Right lung (tissue), 10 donors: ENCODE measurements at places on chromosomes 5 and 9. TPM values are rescaled to one million over a fixed set of nuclear protein-coding genes. Genes with fewer than 3 reads are reported as not detected.

GRCh38 chr9:112939418-112939817 lies 48.7 kb upstream of the SLC46A2 start:
- DNase-seq, result no peak

Gene UBE2D2
- 159 TPM for polyA plus RNA-seq

Gene TMEFF1
- polyA plus RNA-seq, result 3.2 TPM

DNA sequence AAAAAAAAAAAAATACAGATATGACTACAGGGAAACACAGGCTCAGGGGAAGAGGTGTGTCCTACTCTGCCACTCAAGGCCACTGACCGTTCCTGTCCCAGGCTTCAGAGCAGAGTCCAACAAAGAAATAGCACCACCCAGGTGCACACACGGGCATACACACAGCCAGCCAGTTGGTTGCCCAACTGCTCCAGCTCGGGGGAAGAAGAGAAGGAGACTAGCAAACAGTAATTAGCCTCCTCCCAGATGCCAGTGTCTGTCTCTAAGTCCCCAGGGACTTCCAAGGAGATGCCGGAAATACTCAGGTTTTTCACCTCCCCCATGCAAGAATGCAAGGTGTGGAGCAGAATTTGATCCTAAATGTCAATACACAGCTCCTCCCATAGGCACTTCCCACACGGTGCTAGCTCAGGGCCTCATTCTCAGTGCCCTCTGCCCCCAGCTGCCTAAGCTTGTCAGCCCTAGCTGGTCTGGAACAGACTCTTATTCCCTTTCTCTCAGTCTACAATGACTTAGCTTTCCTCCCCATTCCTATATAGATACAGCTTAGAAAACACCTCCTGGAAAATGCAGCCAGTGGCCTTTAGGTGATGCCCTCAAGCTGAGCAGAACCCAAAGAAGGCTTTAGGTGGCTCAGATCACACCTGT lies 1.7 kb downstream of the MYORG start:
- DNase-seq, result no peak

DNA sequence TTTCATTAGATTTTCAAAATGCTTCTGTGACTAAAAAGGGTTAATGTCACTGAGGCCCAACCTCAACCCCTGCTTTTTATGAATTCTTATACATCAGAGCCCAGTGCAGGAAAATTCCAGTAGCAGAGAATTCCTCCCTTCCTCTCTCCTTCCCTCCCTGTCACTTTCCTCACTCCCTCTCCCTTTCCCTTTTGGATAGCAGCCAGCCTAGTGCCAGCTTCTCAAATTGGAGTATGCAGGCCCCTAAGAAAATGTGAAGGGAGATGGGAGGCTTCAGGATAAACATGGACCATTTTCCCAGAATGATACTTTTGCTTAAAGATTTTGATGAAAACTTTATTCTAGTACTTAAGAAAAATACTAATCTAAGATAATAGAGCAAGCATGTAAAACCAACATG lies 507.4 kb downstream of the KDM4C start:
- DNase-seq, result no peak

Gene TCF7
- 18.9 TPM for polyA plus RNA-seq

DNA sequence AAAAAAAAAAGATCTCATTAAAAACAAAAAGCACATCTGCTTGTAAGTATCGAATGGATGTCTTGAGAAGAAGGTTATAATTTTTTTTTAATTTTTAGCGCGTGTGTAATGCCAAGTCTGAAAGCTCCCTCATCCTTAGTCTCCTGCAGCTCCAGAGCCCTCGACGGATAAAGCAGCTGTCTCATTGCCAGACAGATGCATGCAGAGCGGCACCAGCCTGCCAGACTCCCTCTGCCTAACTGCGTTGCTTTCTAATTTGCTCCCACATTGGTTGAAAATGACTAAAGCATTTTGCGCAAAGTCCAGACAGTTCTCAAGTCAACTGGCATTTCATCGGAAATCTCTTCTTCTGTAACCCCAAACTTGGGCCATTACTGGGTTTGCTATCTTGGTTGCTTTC lies 29.4 kb downstream of the OLFM1 start:
- DNase-seq, result no peak

Gene HRCT1
- polyA plus RNA-seq, result 0.87 TPM

DNA sequence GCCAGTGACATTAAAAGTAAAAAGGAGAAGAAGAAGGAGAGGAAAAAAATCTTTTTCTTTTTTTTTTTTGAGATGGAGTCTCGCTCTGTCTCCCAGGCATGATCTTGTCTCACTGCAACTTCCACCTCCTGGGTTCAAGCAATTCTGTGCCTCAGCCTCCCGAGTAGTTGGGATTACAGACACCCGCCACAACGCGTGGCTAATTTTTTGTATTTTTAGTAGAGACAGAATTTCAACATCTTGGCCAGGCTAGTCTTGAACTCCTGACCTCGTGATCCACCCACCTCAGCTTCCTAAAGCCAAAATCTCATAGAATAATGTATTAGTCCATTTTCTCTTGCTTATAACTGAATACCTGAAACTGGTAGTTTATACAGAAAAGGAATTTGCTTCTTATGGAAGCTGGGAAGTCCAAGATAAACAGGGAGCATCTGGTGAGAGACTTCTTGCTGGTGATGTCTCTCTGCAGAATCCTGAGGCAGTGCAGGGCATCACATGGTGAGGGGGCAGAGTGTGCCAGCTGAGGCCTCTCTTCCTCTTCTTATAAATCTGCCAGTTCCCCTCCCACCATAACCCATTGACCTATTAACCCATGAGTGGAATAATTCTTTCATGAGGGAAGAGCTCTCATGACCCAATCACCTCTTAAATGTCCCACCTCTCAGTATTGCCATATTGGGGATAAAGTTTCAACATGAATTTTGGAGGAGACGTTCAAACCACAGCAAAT lies 466.3 kb downstream of the GADD45G start:
- no peak for DNase-seq

- DNase-seq, result no peak
These were observed 2.4 kb upstream of the DAB2 start for GRCh38 chr5:39427229-39427628.

DNA sequence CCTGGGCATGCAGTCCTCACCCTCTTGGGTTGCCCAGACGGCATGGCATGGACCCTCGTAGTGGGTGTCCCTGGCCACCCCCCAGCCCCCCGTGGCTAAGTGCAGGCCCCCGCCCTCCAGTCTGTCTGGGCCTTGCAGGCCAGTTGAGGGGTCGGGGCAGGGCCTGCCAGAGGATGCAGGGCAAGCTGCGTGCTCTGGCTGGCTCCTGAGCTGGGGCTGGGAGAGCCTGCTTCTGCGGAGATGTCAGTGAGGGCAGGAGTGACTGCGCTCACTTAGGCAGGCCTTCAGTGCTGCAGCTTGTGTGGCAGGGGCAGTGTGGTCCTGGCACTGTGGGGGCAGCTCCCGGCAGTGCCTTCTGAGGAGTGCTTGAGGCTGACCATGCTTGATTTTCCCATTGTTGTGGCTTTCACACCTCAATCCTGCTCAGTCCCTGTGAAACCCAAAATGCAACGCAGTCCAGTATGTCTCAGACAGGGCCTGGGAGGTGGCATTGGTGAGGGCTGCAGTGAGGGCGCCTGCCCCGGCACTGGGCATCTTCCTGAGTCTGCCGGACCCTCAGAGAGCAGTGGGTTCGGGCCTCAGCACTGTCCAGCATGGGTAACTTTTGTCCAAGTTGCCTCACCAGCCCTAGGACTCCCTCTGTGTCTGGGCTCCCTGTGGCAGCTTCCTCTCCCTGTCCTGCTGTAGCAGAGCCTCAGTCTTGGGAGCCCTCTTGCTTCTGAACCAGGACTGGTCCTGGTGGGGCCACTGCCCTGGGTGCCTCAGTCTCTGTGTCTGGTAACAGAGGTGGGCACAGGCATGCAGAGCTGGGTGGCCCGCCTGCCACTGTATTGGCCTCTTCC lies 93.0 kb downstream of the PHF2 start:
- no peak for DNase-seq

DNA sequence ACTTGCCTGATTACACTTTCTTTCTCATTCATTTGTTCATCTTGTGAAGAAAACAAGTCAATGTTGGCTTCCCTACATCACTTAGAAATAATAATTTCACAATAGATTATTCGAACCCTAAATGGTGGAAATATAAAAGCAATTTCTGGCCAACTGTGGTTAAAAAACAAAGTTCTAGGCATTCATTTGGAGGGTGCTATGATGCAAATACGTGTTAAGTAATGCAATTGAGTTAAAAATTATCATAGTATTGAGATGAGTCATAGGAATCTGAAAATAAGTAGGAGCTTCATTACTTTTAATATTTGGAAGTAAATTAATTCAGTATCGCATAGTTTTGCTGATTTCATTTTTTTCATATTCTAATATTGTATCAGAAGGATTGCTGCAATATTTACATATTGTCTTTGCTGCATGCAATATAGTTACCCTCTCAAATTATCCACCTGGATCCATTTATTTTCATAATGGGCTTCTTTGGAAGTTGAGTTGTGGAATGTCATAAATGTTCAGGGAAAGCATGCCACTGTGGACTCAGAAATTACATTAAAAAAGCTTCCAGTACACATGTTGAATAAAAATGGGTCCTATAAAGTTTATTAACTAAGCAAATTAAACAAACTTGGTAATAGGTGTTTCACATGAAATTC lies 647.7 kb upstream of the WWC1 start:
- no peak for DNase-seq

DNA sequence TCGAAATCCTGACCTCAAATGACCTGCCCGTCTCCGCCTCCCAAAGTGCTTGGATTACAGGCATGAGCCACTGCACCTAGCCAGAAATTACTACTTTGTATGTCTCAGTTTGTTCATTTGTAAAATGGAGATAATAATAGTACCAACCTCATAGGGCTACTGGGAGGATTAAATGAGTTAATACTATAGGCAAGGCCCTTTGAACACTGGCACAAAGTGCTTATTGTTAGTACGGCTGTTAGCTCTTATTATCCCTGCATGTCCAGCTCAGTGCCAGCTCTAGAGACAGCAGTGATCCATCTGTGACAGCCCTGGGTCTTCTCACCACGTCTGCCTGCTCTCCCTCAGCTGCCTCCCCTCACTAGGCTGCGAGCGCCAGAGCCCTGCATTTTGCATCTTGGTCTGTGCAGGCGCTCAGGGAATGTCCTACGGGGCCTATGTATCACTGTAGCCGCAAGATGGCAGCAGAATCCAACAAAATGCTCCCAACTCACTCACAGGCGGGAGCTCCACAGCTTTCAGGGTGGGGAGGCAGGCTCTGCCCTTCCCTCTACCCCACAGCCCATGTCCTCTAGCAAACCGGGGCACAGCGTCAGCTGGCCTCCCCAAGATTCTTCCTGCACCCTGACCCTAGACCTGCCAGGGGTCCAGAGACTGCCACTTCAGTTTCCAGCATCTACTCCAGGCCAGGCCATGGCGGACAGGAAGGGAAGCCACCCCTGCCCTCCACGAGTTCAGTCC lies 17.7 kb upstream of the AKNA start:
- peak; percentile 76 for DNase-seq

Gene AK3
- polyA plus RNA-seq, result 56.5 TPM

- no peak for DNase-seq
These were observed 184.4 kb upstream of the DMRT1 start for GRCh38 chr9:656926-657568.

DNA sequence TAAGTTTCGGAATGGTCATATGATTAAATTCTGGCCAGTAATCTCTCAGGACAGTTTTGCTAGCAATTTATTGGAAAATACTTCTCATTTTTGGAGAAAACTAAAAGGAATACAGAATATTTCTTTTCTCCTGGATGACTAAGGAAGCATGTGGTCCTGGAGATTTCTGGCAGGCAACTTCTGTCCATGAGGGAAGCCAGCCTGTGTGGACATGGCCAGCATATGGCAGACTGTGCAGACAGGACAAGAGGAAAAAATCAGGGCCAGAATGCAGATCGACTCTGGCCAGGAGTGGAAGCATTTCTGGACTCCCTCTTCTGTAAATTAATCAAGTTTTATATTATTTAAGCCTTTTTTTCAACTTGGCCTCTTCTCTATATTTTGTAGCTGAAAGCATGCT lies 100.4 kb upstream of the CDH18 start:
- DNase-seq, result peak; percentile 35

Gene REXO4
- polyA plus RNA-seq, result 30.8 TPM

Gene PCDH1
- 24.8 TPM for polyA plus RNA-seq

- no peak for DNase-seq
These were observed 322.3 kb downstream of the ASTN2 start for GRCh38 chr9:117092582-117092981.

- no peak for DNase-seq
These were observed 125.4 kb upstream of the PTCH1 start for GRCh38 chr9:95642189-95642588.

- no peak for DNase-seq
These were observed 6.3 kb upstream of the PHYKPL start for GRCh38 chr5:178238711-178239592.

- DNase-seq, result no peak
These were observed 133.8 kb upstream of the MEF2C start for GRCh38 chr5:89016741-89017303.

GRCh38 chr9:110126986-110127864 lies 80.7 kb downstream of the C9orf152 start:
- peak; percentile 81 for DNase-seq

DNA sequence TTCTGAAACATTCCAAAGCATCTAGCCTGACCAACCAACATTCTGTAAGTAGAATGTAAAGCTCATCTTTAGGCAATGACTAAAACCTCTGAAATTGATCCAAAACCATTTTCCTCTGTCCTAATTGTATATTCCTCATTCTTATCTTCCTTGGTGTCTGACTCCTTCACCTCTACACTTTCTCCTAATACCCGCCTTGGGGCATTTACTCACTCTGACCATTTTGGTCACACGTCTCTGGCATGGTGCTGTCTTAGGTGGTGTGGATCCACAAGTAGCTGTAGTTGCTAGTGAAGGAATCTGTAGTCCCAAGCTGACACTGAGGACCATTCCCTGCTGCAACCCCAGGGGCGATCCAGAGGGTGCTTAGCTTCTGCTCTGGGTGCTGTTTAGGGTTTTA lies 40.8 kb upstream of the LMNB1 start:
- DNase-seq, result no peak

GRCh38 chr5:108251350-108251749 lies 130.5 kb downstream of the FBXL17 start:
- no peak for DNase-seq

Gene KCNN2
- polyA plus RNA-seq, result 4.6 TPM

- DNase-seq, result no peak
These were observed 480.2 kb upstream of the PTPRD start for GRCh38 chr9:11092974-11093373.

- DNase-seq, result no peak
These were observed 14.3 kb downstream of the AFF4 start for GRCh38 chr5:132949136-132949535.

DNA sequence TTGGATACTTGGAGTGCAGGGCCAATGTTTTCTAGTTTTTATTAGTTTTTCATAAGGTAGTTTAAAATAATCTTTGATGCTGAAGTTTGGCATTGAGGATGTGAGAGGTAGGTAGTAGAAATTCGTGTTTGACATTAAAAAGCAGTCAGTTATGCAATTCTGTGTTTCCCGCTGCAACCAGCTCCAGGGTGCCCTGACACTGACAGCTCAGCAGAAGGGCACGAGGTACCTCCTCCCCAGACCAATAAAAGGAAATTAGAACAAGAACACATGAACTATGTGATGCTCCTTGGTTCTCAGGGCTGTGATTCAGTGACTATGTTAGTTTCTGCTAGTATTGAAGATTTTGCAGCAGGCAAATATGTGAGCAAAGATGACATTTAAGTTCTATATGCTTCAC lies 40.2 kb downstream of the NSUN2 start:
- no peak for DNase-seq

GRCh38 chr9:32218100-32218767 lies 166.2 kb upstream of the ACO1 start:
- DNase-seq, result no peak

Gene GPX8
- polyA plus RNA-seq, result 58.2 TPM
